ENCODE measurements at places on chromosomes 7 and 10. TPM values are rescaled to one million over a fixed set of nuclear protein-coding genes. Genes with fewer than 3 reads are reported as not detected.

The DNAJC30 gene
- total RNA-seq = 19.1 TPM

DNA sequence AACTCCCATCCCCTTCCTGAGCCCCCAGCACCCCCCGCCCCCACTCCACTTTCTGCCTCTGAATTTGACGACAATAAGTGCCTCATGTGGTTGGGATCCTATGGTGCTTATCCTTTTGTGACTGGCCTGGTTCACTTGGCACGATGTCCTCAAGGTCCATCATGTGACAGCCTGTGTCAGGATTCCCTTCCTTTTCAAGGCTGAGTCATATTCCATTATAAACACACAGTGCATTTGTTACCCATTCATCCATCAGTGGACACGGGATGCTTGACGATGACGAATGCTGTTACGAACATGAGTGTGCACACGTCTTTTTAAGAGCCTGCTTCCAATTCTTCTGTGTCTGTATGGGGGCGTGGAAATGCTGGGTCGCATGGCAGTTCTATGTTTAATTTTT lies 26.7 kb downstream of the SHH start:
- no peak for DNase-seq
- no peaks in the 10 kb centered on the region for H3K27me3 ChIP-seq
- no peak overlapping the region for H3K27ac ChIP-seq
- no peaks in the 10 kb centered on the region for H3K36me3 ChIP-seq
- no peak overlapping the region for H3K4me3 ChIP-seq
- H3K4me1 ChIP-seq = no peaks in the 10 kb centered on the region

GRCh38 chr7:36406156-36406555 lies 16.5 kb downstream of the ANLN start:
- H3K4me3 ChIP-seq = no peak overlapping the region
- no peaks in the 10 kb centered on the region for H3K4me1 ChIP-seq
- H3K36me3 ChIP-seq = no peaks in the 10 kb centered on the region
- no peak overlapping the region for H3K27ac ChIP-seq

GRCh38 chr7:732094-732541 lies 5.0 kb upstream of the PRKAR1B start:
- no peaks in the 10 kb centered on the region for H3K27me3 ChIP-seq
- peaks cover 10% of the 10 kb centered on the region for H3K36me3 ChIP-seq
- DNase-seq = no peak
- H3K4me1 ChIP-seq = peaks cover 9% of the 10 kb centered on the region
- H3K27ac ChIP-seq = no peak overlapping the region
- no peak overlapping the region for H3K4me3 ChIP-seq

- H3K4me1 ChIP-seq = no peaks in the 10 kb centered on the region
- H3K4me3 ChIP-seq = no peak overlapping the region
- no peak overlapping the region for H3K27ac ChIP-seq
- H3K36me3 ChIP-seq = no peaks in the 10 kb centered on the region
These were observed 82.2 kb upstream of the GNA12 start for GRCh38 chr7:2926120-2926895.

The VWC2 gene
- 0.25 TPM for total RNA-seq

GRCh38 chr10:132301371-132302330 lies 6.1 kb downstream of the STK32C start:
- no peaks in the 10 kb centered on the region for H3K27me3 ChIP-seq
- peaks cover 5% of the 10 kb centered on the region for H3K4me1 ChIP-seq
- H3K36me3 ChIP-seq = no peaks in the 10 kb centered on the region
- DNase-seq = no peak
- no peak overlapping the region for H3K4me3 ChIP-seq

- H3K4me1 ChIP-seq = no peaks in the 10 kb centered on the region
- H3K27ac ChIP-seq = no peak overlapping the region
- H3K27me3 ChIP-seq = no peaks in the 10 kb centered on the region
- no peak overlapping the region for H3K4me3 ChIP-seq
These were observed 69.2 kb upstream of the CAMK2B start for GRCh38 chr7:44394636-44395035.

- DNase-seq = no peak
- no peak overlapping the region for H3K27ac ChIP-seq
- no peaks in the 10 kb centered on the region for H3K4me1 ChIP-seq
- no peaks in the 10 kb centered on the region for H3K36me3 ChIP-seq
- no peaks in the 10 kb centered on the region for H3K27me3 ChIP-seq
These were observed 386.0 kb downstream of the KIF20B start for GRCh38 chr10:90087197-90088023.

GRCh38 chr7:84985073-84985784 lies 201.6 kb downstream of the SEMA3D start:
- no peaks in the 10 kb centered on the region for H3K27me3 ChIP-seq
- no peaks in the 10 kb centered on the region for H3K4me1 ChIP-seq
- DNase-seq = no peak
- no peak overlapping the region for H3K4me3 ChIP-seq
- no peak overlapping the region for H3K27ac ChIP-seq
- H3K36me3 ChIP-seq = no peaks in the 10 kb centered on the region
